ENCODE measurements at places on chromosomes 11 and 22. TPM values are rescaled to one million over a fixed set of nuclear protein-coding genes. Genes with fewer than 3 reads are reported as not detected.

The LSP1 gene
- total RNA-seq = 1.5 TPM

The PNPLA5 gene
- total RNA-seq = not detected

DNA sequence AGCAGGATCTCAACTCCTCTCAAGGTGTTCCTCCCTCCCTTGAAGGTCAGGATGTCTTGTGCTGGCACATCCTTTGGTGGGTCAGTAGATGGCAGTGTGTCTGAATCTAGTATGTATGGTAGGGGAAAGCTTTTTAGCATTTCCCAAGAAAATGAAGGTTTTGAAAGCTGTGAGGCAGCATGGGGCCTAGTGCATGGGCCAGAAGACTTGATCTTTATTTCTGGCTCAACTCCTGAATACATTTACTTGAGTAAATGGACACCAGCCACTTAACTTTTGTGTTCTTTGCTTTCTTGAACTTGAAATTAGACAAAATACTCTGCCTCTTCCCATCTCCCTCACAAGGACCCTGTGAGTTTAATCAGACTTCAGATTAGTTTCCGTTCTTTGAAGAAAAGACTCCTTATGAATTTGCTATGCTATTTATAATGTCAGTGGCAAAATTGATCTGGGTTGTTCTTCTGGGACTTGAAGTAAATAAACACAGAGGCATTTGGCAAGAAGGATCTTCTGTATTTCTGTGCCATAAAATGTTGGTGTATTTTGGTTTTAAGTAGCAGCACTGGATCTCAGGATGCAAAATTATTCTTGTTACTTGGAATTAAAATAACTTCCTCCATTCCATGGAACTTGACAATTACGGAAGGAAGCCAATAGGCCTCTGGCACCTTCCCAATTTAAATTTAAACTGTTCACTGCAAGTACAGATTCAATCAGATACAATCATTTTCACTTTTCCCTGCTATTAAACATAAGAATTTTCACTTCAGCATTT, 288.8 kb downstream of the CASP12 start:
- DNase-seq = peak; percentile 56
- no peak overlapping the region for H3K4me3 ChIP-seq
- no peak overlapping the region for H3K27ac ChIP-seq
- H3K27me3 ChIP-seq = no peaks in the 10 kb centered on the region

DNA sequence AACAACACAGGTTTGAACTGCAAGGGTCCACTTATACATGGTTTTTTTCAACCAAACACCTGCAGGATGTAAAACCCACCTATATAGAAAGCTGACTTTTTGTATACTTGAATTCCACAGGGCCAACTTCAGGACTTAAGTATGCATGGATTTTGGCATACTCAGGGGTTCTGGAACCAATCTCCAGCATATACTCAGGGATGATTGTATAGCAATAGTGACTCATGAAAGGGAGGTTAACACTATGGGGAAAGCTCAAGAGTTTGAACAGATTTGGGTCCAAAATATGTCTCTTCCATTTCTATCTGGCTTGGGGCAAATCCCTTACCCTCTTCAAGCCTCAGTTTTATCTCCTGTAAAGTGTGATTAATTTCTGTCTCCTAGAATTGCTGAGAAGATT, 94.9 kb downstream of the MICAL2 start:
- H3K36me3 ChIP-seq = peaks cover 6% of the 10 kb centered on the region
- H3K4me3 ChIP-seq = no peak overlapping the region
- H3K4me1 ChIP-seq = peaks cover 42% of the 10 kb centered on the region
- H3K27ac ChIP-seq = no peak overlapping the region

The JAML gene
- 12.0 TPM for total RNA-seq

- DNase-seq = no peak
- peaks cover 2% of the 10 kb centered on the region for H3K27me3 ChIP-seq
- no peak overlapping the region for H3K4me3 ChIP-seq
- H3K36me3 ChIP-seq = no peaks in the 10 kb centered on the region
- H3K27ac ChIP-seq = no peak overlapping the region
- no peaks in the 10 kb centered on the region for H3K4me1 ChIP-seq
Measured at GRCh38 chr11:131201674-131202073, 168.7 kb upstream of the NTM start.

DNA sequence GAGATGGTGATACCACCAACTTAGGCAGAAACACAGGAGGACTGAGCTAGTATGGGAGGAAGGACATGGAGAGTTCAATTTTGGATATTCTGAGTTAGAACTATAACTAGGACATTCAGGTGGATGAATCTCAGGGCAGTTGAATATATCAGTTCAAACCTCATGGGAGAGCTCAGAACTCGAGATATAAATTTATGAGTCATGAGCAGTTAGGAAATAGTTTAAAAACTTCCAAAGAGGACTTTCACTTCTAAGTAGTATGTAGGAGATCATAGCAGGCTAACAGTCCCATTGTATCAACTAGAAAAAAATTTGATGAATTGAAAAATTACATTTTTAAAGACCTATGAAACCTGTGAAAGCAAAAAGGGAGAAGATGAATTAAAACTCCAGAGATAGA, 436.2 kb upstream of the LARGE1 start:
- no peak for DNase-seq
- H3K36me3 ChIP-seq = no peaks in the 10 kb centered on the region
- H3K4me3 ChIP-seq = no peak overlapping the region
- H3K4me1 ChIP-seq = no peaks in the 10 kb centered on the region
- H3K27ac ChIP-seq = no peak overlapping the region
- no peaks in the 10 kb centered on the region for H3K27me3 ChIP-seq

The C11orf91 gene
- total RNA-seq = not detected

DNA sequence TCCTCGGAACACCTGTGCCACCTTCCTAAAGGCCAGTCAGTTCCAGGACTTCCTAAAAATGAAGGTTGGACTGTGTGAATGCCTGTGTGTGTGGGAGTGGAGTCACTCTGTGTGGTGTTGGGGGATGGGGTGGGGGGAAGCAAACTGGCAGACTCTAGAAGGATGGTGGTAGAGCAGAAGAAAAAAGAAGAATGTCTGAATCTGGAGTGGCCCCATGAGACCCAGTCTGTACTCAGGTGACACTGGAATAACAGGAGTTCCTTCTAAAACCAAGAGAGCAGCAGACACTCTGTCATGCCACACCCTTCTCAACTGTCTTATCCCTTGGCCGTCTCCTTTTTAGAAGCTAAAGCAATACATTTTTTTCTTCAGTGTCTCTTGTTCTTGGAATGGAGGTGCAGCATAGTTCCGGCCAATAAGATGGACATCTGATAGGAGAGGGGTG, 82.9 kb downstream of the MAML2 start:
- peaks cover 28% of the 10 kb centered on the region for H3K4me1 ChIP-seq
- no peak overlapping the region for H3K27ac ChIP-seq
- H3K4me3 ChIP-seq = no peak overlapping the region
- no peaks in the 10 kb centered on the region for H3K36me3 ChIP-seq
- no peak for DNase-seq

The LRRC75B gene
- total RNA-seq = 18.6 TPM

DNA sequence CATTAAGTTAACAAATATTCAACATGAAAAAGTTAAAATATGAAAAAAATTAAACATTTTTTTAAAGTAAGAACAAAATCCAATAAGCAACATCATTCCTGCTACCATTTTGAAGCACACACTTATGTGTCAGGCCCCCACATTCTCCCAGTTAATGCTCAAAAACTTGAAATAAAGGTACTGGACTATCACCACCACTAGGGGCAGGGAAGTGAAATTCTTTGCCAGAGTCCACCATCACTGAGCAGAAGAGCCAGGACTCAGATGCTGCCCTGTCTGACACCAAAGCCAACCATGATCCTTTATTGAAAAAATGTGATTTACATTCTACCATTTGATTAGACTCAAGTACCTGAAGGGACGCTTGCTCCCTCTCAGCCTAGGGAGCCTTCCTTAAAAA, 39.1 kb downstream of the PITPNB start:
- DNase-seq = peak; percentile 59
- no peaks in the 10 kb centered on the region for H3K27me3 ChIP-seq
- peak overlapping the region; percentile 35 for H3K27ac ChIP-seq
- no peaks in the 10 kb centered on the region for H3K4me1 ChIP-seq
- H3K4me3 ChIP-seq = no peak overlapping the region

- H3K4me3 ChIP-seq = no peak overlapping the region
- no peaks in the 10 kb centered on the region for H3K36me3 ChIP-seq
- H3K27me3 ChIP-seq = no peaks in the 10 kb centered on the region
- no peak overlapping the region for H3K27ac ChIP-seq
Measured at GRCh38 chr22:40199223-40199622, 21.5 kb downstream of the TNRC6B start.

DNA sequence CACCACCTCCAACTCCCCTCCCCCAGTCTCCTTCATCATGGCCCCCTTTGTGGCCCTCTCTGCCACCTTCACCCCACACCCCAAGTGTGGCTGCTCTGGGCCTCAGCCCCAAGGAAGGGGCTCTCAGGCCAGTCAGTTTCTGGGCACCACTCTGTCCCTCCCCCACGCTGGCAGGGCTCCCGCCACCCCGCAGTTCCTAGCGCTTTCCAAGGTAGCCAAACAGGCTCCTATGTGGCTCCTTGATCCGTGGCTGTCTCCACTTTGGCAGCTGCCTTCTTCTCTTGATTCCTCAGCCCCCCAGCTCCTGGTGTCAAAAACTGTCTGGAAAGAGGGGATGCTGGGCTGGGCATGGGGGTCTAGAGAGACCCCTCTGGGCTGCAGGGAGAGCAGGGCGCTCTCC, 10.4 kb upstream of the CACNA1I start:
- no peaks in the 10 kb centered on the region for H3K4me1 ChIP-seq
- no peaks in the 10 kb centered on the region for H3K36me3 ChIP-seq

The LRRC32 gene
- 0.84 TPM for total RNA-seq

- H3K36me3 ChIP-seq = no peaks in the 10 kb centered on the region
- peaks cover 2% of the 10 kb centered on the region for H3K4me1 ChIP-seq
- no peak overlapping the region for H3K27ac ChIP-seq
- no peak for DNase-seq
- no peaks in the 10 kb centered on the region for H3K27me3 ChIP-seq
Measured at GRCh38 chr11:36398231-36398953, 102.3 kb downstream of the PRR5L start.

- no peaks in the 10 kb centered on the region for H3K36me3 ChIP-seq
- H3K4me3 ChIP-seq = no peak overlapping the region
- DNase-seq = no peak
Measured at GRCh38 chr11:129625930-129626329, 189.7 kb upstream of the TMEM45B start.

DNA sequence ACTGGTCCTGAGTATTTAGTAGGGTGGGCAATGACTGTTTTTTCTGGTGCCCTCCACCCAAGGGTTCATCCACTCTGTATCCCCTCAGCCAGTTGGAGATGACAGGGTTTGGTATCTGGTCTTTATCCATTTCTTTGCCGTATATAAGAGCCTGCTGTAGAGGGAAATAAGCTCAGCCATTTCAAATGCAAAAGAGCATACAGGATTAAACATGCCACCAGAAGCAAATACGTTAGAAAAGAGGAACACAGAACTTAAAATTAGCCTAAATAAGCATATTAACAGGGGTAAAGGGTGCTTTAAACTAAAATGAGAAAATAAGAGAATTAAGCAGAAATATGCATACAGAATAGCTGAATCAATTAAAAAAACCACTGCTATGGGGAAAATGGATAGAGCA, 27.8 kb upstream of the TOP3B start:
- no peak overlapping the region for H3K27ac ChIP-seq
- no peak for DNase-seq
- H3K27me3 ChIP-seq = no peaks in the 10 kb centered on the region
- no peaks in the 10 kb centered on the region for H3K36me3 ChIP-seq
- no peak overlapping the region for H3K4me3 ChIP-seq
- H3K4me1 ChIP-seq = no peaks in the 10 kb centered on the region

- no peaks in the 10 kb centered on the region for H3K4me1 ChIP-seq
- no peaks in the 10 kb centered on the region for H3K27me3 ChIP-seq
- no peak overlapping the region for H3K4me3 ChIP-seq
- no peak overlapping the region for H3K27ac ChIP-seq
- no peak for DNase-seq
Measured at GRCh38 chr11:95322539-95322938, 91.5 kb upstream of the SESN3 start.

DNA sequence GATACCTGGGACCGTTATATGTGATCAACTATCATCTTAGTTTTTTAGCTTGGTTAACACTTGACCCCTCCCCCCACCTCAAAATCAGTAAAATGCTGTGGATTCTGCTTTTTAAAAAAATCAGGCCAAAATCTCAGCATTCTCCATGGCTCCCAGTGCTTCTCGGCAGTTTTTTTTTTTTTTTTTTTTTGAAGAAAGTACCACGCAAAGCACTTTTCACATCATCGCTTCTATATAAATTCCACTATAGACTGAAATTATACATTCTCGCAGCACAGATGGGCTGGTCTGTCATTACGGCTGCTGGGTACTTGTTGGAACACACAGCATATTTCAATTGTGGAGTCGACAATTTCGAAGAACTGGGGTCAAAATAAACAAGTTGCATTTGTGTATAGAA, 67.7 kb upstream of the PPARA start:
- no peaks in the 10 kb centered on the region for H3K36me3 ChIP-seq
- H3K4me1 ChIP-seq = peaks cover 18% of the 10 kb centered on the region
- no peak for DNase-seq

DNA sequence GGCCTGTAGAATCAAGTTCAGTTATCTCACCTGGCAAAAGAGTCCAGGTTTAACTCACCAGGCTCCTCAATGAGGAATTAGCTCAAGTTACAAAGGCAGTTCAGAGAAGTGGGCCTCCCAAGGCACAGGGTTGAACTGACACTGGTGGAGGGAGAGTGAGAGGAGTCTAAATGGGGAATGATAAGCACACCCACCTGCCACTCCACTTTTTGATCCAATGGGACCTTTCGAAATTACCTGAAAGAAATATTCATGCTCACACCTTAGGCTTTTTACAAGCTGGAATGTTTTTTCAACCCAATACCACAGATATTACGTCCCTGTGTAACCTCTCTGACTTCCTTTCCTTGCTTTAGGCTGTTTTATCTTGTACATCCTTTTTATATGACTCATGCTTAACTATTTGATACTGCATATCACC, 642.7 kb upstream of the TENM4 start:
- no peaks in the 10 kb centered on the region for H3K36me3 ChIP-seq
- no peaks in the 10 kb centered on the region for H3K27me3 ChIP-seq
- H3K4me1 ChIP-seq = no peaks in the 10 kb centered on the region
- no peak overlapping the region for H3K27ac ChIP-seq
- no peak for DNase-seq

- no peak overlapping the region for H3K4me3 ChIP-seq
- H3K27me3 ChIP-seq = no peaks in the 10 kb centered on the region
- no peak for DNase-seq
- peaks cover 9% of the 10 kb centered on the region for H3K4me1 ChIP-seq
- no peak overlapping the region for H3K27ac ChIP-seq
- no peaks in the 10 kb centered on the region for H3K36me3 ChIP-seq
Measured at GRCh38 chr11:127859941-127860354, 727.4 kb downstream of the ETS1 start.
